ENCODE measurements at places on chromosomes 4 and X.

GRCh38 chrX:120291211-120291610, 20.1 kb downstream of the TMEM255A start:
- DNase-seq, result no peak

- DNase-seq, result no peak
Observed at GRCh38 chrX:21816136-21816535, 23.3 kb upstream of the MBTPS2 start.

DNA sequence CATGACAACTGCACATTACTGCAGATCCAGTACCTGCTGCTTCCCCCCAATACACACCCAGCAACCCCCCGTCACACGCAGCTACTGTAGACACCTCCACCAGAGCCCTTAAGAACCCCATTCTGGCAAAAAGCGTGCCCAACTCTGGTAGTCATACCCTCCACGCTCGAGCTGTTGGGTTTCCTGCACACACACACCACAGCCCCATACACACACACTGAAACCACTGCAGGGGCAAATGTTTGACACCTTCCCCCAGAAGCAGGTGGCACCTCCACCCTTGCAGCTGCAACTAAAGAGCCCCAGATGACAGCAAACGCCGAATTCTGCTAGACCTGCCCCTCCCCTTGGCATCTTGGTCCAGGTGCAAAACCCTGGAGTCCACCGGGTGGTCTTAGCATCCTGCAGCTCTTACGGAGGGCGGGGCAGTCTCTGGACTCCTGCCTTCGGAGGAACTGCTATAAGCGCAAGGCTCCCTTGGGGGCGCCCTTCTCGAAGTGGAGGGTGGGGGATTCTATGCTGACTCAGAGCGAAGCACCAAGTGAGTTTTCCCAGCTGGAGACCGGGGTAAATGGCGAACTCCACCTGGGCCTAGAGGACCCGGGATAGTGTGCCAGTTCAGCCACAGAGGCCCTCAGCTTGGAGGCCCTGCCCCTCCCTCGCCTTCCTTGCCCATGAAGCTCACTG, 1.5 kb downstream of the FRMPD3 start:
- peak; percentile 25 for DNase-seq

- no peak for DNase-seq
Observed at GRCh38 chr4:80134936-80135701, 62.1 kb upstream of the ANTXR2 start.

GRCh38 chr4:164955107-164955805, 22.2 kb downstream of the TRIM61 start:
- DNase-seq, result no peak

DNA sequence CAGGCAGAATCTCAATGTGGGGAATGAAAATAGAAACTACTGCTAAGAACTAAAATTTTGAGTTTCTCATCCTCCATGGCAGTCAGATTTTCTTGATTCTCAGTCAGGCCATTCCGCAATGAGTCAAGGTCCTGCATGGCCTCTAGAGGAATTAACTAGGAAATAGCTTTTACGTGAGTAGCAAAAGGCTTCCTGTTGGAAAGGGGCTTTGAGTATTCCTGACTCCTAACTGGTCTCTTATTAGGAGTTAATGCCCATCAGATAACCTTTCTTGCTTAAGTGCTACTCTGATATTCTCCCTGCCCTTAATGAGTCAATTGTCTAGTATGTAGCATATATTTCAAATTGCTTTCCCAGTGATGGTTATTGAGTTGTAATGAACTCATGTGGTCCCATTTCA, 65.7 kb upstream of the ARHGAP24 start:
- no peak for DNase-seq

DNA sequence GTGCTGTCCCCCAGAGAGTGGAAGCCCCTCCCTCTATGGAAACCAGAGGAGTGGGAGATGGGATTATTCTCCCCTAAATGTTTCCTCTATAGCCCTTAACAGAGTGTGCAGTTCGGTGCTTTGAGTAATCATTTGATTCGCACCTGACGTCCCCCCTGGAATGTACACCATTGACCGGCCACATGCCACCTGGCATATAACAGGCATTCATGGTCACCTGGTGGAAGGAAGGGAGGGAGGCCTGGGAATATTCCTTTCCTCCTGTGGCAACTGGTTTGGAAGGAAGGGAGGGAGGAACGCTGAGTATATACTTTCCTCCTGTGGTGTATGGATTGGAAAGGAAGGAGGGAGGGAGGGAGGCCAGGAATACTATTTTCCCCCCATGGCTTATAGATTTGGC, 77.2 kb downstream of the CRMP1 start:
- DNase-seq, result no peak

GRCh38 chr4:5874811-5875449, 18.0 kb downstream of the CRMP1 start:
- no peak for DNase-seq

DNA sequence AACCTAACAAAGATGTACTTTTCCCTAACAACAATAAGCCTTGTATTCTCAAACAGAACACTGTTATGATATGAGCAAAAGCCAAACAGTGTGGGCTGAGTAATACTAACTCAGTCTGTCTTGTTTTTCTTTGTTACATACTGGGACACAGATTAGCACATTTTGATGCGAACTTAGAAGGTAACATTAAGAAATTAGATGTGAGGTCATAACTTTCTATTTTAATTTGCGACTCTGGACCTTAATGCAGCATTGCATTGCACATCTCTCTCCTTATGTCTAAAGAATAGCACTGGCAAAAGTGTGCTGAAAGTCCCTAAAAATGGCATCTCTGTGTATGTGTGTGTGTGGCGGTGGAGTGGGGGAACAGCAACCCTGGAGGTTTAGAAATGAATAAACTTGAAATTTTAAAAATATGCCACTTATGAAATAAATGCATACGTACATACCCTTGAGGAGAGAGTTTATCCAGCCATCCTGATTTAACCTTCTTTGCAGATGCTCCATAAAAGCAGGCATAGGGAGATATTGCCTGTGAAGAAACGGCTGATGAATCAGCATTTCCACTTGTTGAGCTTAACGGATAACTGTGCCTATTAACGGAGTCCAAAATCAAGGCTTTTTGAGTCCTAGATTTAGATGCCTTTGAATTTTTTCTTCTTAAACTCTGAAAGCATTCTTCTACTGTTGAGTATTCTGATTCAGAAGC, 34.2 kb downstream of the ARAP2 start:
- DNase-seq, result no peak

- DNase-seq, result peak; percentile 10
Observed at GRCh38 chr4:140595065-140595464, 26.3 kb upstream of the UCP1 start.

DNA sequence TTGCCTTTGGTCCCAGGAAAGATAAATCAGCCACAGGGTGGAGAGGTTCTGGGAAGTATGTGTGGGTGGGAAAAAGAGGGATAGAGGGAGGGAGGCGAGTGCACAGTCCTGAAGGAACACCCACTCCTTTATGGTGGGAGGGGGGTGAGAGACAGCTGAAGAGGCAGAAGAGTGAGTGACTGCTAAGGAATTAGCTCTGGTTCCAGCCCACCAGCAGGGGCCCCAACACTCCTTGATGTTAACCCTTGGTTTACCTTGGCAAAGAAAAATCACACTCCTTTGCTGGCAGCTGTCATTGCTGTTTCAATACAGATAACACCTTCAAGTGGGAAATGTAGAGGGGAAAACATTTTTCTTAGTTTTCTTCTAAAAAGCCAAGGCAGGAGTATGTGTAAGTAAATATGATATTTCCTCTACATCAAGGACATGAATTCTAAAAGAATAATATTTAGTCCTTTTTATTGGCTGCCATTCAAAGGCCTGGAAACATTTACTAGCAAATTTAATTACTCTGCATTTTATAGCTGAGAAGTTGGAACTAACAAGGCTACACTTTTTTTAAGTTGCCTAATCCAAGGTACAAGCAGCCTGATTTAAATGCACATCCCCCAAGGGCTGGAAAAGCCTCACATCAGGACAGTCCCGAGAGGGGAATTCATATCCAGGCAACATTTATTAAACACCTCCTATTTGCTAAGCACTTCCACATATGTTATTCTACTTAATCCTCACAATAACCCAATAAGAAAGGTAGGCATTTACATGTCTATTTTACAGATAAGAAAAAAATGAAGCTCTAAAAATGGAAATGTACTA, 81.7 kb downstream of the HS6ST2 start:
- no peak for DNase-seq

DNA sequence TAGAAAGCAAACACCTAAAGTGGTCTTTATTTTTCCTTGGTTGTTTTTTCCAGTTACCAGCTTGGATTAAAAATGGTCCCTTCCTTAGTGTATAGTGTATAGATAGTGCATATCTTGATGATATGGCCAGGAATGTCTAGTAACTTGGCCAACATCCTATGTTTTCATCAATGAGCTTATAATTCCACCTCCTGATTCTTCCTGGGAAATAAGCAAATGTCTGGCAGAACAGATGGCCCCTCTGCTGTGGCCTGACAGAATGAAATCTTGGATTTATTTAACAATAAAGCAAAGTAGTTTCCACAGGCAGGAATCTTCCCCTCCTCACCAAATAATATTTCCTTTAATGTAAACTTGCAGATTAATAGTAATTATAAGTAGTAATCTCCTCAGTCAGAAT, 6.1 kb downstream of the SCARB2 start:
- no peak for DNase-seq

- no peak for DNase-seq
Observed at GRCh38 chrX:9786798-9787635, 788 bp downstream of the SHROOM2 start.

- DNase-seq, result no peak
Observed at GRCh38 chr4:24475756-24476155, 108.6 kb downstream of the DHX15 start.

DNA sequence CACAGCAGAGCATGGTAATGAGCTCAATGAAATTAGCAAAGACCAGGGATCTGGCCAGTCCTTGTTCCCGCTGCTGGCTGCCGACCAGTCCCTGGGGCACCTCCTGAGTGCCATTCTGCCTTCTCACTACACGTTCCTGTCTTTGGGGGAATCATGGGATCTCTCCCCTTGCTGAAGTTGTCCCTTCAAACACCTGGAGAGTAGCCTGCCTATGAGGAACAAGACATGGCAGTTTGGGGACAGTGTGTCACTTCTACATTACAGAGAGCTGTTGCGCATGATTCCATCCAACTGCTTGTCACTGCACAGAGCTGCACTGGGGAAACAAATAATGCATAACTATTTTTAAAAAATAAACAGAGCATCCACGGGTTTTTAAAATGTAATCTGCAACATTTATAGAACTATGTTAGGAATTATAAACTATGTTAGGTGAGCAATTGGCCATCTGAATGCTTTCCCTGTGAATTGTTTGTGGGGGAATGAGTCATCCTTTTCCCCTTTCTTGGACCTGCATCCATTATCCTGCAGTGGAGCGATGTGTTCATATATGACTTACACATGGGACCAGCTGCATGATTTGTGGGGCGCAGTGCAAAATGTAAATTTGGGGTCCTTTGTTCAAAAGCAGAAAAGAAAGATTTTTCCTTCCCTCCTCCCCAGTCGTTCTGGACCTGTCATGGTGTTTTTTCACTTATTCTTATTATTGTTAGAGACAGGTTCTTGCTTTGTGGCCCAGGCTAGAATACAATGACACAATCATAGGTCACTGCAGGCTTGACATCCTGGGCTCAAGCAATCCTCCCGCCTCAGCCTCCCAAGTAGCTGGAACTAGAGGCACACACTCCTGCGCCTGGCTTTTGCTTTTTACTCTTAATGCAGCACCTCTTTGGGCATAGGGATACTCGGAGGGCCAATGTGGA, 115.0 kb upstream of the TBL1X start:
- DNase-seq, result no peak

DNA sequence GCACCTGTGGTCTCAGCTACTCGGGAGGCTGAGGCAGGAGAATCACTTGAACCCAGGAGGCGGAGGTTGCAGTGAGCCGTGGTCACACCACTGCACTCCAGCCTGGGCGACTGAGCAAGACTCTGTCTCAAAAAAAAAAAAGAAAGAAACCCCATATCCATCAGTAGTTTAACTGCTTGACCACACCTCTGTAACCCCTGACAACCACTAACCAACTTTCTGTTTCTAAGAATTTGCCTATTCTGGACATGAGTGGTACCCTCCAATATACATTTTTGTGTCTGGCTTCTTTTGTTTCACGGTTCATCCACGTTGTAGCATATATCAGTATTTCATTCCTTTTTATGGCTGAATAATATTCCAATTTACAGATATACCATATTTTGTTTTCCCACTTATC, 9.1 kb downstream of the PPAT start:
- no peak for DNase-seq

DNA sequence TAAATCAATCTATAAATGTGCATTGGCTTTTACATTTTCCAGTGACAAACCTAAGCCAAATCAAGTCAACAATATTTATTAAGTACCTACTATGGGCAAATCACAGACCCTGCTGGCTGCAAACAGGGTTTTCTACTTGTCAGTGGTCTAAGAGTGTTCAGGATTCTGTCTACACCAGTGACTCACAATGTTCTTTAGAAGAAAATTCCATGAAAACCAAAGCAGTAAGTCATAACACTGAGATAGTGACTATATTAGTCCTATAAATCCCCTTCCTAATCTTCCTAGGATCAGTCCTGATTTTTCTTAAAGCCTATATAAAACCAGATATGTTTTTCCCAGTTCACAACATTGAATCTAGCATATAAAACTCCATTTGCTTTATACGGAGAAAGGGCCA, 69.7 kb downstream of the PPP3CA start:
- DNase-seq, result no peak

DNA sequence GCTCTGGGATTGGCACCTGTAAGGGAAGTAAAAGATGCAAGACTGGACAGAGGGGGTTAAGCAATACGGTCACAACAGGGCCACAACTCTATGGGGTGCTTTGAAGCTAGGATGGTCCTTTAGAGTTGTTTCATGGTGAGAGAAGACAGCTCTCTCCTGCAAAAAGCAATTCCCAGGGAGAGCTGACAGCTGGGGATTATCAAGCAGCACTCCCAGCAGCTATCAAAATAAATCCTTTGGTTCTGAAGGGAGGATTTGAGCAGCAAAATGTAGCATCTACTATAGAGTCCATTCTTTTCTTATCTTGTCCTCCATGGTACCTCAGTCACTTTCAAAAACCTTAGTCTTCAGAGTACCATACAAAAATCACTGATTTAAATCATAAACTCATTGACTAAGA, 35.1 kb upstream of the AP1AR start:
- no peak for DNase-seq

DNA sequence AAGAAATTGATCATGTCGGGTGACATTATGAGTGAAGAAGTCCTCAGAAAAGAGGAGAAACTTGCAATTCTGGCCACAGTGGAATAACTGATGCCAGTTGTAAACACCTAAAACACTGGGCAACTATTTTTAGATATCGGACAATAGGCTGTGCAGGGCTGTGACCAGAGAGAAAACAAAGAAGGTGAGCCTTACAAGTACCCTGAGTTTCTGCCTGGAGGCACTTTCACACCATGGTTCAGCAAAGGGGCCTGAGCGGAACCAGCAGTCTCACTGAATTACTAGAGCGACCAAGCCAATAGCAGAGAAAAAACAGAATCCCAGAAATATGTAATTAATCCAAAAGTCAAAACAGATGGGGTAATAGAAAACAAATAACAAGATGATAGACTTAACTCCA, 11.2 kb downstream of the IRAK1 start:
- no peak for DNase-seq

DNA sequence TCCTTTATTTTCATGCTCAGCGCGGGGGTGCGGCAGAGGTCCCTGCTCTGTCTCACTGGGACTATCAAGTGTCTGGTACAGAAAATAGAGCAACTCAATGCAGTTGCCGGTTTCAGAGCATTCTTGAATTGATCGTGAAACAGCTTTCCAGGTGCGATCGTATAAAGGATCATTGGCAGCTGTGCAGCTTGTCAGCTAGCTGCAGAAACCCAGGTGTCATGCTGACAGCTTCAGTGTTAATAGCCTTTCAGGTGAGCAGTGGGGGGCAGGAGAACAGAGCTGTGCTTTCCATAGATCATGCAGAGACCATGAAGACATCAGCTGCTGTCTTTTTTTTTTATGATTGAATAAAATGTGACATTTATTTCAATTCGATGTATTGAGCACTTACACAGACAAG, 583.9 kb downstream of the NLGN4X start:
- DNase-seq, result no peak
